Left colon (tissue), 2 donors: ENCODE measurements at places on chromosomes 13 and 19. TPM values are rescaled to one million over a fixed set of nuclear protein-coding genes. Genes with fewer than 3 reads are reported as not detected.

The CYP4F8 gene
- total RNA-seq, result not detected

- no peak for DNase-seq
Observed at GRCh38 chr19:29479941-29480340, 45.9 kb upstream of the VSTM2B start.

The SLC25A41 gene
- total RNA-seq, result 0.85 TPM

The NLRP7 gene
- 0.17 TPM for total RNA-seq

The PINLYP gene
- 0.95 TPM for total RNA-seq
